ENCODE measurements at places on chromosomes 5 and 9.

DNA sequence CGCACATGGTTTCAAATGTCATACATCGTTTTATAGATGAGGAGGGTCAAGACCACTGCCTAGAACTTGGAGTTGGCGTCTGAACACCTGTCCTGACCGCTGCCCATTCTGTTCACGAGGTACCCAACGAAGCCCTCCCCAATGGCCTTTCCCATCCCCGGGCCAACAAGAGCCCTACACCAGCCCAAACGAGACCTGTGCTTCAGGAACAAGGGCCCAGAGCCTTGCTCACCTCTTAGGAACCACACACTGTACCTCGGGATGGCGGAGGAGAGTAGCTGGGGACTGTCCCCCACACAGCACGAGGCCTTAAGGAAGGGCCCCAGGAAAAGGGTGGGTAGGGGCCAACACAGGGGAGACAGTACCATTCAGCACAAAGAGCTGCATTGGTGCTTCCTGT, 3.0 kb downstream of the SURF6 start:
- DNase-seq, result no peak

DNA sequence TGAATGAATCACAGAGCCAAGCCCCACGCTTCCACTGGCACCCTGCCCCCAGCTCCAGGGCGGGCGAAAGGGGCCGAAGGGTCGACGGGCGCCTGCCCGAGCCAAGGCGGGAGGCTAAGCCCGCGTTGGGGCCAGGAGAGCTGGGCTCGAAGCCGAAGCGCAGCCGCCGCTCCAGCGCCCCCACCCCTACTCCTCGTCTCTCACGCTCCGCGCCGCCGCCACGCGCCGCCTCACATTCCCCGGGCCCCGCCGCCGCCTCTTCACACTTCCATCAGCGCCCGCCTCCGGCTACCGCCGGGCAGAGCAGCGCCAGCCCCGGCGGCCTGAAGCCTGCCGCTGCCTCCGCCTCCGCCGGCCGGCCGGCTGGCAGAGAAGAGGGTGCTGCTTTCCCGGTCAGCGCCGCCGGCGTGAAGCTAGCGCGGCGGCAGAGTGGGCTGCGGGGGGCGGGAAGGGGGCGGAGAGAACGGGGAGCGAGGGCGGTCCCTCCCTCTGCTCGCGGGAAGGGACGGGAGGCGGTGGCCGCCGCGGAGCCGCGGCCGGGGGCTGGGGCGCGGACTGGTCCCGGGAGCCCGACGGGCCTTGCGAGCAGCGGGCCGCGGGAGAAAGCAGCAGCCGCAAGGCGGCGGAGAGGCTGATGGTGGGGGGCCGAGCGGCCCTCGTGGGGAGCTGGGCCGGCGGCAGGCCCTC, at the start of gene HOMER1:
Gene HOMER1, minus strand, starts transcription at position 431 of the 687 bp plus-strand sequence. CDS start 1,360 bp downstream, outside the sequence.
- peak; percentile 62 for DNase-seq

DNA sequence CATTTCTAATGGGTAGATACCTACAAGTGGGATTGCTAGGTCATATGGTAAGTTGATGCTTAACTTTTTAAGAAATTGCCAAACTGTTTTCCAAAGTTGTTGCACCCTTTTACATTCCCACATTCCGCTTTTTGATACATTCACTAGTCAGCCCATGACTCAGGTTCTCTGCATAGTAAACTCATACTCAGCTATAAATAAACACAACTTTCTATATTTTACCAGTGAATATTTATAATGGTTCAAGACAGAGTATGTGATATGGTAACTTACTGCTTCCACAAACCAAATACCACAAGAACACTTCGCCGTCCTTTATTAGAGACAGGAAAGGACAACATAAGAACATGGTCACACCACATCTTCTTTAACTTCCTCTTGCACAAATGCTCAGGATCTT, 54.0 kb downstream of the PLPP1 start:
- no peak for DNase-seq

DNA sequence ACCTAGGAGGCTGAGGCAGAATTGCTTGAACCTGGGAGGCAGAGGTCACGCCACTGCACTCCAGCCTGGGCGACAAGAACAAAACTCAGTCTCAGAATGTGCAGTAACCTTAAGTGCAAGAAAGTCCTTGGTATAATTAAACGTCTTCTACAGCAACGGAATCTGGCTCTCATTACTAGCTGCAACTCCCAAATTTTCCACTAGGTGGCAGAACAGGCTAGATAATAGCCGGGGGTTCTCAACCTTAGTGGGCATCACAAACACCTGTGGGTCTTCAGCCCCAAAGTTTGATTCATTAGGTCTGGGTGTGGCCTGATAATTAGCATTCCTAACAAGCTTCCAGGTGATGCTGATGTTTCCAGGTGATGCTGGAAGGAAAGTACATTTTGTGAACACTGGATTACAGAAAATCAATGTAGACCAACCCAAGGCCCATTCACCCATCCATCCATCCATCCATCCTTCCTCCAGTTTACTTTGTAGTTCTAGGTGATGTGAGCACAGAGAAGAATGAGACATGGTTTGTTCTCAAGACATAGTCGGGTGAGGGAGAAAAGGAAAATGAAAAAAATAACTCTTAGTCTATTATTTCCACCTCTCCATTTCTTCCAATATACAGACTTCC, 37.3 kb downstream of the FBXW2 start:
- DNase-seq, result peak; percentile 1

- DNase-seq, result no peak
Observed at GRCh38 chr5:65034813-65035209, 266.1 kb downstream of the CWC27 start.

- DNase-seq, result no peak
Observed at GRCh38 chr5:125310749-125311148, 564.3 kb upstream of the ZNF608 start.

- DNase-seq, result no peak
Observed at GRCh38 chr9:132942541-132943182, 1.8 kb downstream of the TSC1 start.

- DNase-seq, result no peak
Observed at GRCh38 chr5:176545737-176546509, 3.2 kb upstream of the CDHR2 start.

DNA sequence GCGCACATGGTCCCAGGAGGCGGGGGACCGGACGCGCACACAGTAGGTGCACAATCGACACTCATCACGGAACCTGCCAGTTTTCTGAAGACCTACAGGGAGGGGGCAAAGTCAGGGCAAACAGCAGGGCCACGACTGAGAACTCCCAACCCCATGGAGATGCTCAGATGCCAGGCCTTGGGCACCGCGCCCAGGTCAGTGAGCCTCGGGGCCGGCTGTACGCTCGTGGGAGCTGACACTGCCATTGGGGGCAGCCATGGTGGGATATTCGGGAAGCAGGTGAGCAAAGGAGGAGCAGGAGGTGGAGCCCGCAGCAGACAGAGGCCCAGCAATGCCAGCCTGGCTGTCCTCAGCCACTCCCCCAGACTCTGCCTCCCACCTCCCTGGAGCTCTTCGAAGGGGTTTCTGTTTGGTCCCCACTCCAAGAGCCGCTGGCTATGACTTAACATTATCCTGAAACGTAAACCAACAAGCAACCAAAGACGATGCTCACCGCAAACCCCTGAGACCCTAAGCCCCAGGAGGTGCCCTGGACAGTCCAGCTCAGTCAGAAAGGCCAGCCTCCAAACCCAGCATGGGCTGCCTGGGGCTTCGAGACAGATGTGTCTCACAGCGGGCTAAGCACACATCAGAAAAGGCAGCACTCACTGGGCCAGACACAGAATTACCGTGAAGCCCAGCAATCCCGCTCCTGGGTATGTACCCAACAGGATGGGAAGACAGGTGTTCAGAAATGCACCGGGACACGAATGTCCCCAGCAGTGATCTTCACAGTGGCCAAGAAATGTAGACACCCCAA, 78.4 kb downstream of the VAV2 start:
- DNase-seq, result no peak

All from T1000 (cell line).